ENCODE measurements at places on chromosomes 13 and 19.

DNA sequence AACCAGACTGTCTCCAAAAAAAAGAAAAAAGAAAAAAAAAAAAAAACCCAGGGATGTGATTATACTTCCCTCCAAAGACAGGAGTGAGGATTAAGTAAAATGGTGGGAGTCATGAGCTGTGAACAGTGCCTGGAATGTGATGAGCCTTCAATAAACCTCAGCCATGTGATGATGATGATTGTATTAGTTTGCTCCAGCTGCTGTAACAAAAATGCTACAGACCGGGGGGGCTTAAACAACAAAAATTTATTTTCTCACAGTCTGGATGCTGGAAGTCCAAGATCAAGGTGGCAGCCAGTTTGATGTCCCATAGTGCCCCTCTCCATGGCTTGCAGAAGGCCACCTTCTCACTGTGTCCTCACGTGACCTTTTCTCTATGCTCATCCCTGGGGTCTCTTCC, 8.9 kb upstream of the PVR start:
- DNase-seq: no peak

DNA sequence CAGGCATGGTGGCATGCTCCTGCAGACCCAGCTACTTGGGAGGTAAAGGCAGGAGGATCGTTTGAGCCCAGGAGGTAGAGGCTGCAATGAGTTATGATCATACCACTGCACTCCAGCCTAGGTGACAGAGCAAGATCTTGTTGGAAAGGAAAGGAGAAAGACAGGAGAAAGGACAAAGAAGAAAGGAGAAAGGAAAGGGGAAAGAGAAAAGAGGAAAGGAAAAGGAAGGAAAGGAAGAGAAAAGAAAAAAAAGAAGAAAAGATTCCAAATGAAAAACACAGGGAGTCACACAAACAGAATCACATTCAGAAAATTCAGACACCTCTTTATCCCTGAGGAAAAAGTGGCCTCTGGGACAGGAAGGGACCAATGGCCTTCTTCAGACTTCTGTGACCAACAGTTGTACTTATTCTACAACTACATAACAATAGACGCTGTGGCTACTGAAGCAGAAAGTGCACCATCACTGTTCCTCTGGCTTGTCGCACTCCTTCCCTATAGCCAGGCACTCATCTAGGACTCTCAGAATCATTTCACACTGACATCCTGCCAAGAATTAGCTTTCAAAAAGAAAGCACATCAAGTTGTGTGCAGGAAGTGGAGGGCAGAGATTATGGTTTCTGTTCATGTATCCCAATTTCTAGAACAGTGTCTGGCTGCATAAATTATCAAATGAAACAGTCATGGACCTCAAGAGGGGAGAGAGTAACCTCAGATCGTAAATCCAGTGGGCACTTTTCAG, 5.9 kb downstream of the MTMR6 start:
- no peak for DNase-seq

DNA sequence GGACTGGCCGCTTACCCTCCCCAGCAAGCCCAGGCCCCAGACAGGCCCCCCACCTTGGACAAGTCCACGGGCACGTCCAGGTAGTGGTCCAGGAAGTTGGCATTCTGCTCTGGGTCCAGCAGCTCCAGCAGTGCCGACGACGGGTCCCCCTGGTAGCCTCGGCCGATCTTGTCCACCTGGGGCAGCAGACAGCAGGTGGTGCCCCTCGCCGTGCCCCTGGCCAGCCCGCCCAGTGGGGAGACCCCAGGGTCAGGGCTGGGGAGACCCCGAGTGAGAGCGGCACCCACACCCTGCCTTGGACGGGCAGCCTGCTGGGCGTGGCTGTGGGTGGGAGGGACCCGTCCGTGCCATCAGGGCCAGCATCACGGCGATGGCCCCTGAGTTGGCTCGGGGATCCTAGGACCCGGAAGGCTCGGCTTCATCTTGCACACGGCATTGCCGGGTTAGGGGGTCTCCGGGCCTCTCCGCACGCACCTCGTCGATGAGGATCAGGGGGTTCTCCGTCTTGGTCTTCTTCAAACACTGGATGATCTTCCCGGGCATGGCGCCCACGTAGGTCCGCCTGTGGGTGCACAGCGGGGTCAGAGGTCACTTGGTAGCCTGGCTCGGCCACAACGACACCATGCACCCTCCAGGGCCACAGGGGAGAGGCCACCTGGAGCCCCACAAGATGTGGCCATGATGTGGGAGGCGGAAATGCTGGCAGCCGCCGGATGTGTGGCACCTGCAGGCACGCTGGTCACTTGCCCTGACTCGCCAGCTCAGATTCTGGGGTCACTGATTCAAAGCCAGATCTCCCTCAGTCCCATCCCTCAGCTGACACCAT, 6.3 kb downstream of the RPL36 start:
- DNase-seq: no peak

DNA sequence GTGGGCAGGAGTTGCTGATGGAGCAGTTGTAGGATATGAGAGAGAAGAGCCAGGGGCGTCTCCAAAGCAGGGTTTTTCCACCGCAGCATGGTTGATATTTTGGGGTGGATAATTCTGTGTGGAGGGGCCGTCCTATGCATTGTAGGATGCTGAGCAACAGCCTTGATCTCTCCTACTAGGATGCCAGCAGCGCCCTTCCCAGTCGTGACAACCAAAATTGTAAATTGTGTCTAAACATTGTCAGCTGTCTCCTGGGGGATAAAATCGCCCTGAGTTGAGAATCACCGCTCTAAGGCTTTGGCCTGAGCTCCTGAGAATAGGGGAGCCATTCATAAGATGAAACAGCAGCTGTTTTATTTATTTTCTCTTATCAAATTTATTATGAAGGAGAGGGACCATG, 4.2 kb downstream of the CACNG8 start:
- no peak for DNase-seq

- DNase-seq: no peak
These were observed 62.2 kb downstream of the ERCC5 start for GRCh38 chr13:102907886-102908515.

Measured in iPS DF 19.7 (cell line).